ENCODE measurements at places on chromosomes 1 and 21. TPM values are rescaled to one million over a fixed set of nuclear protein-coding genes. Genes with fewer than 3 reads are reported as not detected.

GRCh38 chr1:34946211-34946610 is 16.8 kb upstream of the DLGAP3 start:
- no peak overlapping the region for H3K27ac ChIP-seq
- DNase-seq = no peak
- no peak overlapping the region for H3K4me3 ChIP-seq
- no peaks in the 10 kb centered on the region for H3K36me3 ChIP-seq

DNA sequence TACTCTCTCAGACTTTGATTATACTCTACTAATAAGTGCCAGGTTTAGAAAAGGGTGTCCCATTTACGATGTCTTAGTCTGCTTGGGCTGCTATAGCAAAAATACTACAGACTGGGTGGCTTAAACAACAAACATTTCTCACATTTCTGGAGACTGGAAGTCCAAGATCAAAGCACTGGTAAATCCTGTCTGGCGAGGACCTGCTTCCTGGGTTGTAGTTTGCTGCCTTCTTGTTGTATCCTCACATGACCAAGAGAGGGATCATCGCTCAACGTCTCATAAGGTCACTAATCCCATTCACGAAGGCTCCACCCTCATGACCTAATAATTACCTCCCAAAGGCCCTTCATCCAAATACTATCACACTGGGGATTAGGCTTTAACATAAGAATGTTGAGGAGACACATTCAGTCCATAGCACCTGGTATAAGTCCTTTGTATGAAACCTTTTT is 12.0 kb downstream of the PRDX6 start:
- peaks cover 58% of the 10 kb centered on the region for H3K36me3 ChIP-seq
- H3K4me3 ChIP-seq = no peak overlapping the region
- H3K27me3 ChIP-seq = no peaks in the 10 kb centered on the region
- no peak for DNase-seq

DNA sequence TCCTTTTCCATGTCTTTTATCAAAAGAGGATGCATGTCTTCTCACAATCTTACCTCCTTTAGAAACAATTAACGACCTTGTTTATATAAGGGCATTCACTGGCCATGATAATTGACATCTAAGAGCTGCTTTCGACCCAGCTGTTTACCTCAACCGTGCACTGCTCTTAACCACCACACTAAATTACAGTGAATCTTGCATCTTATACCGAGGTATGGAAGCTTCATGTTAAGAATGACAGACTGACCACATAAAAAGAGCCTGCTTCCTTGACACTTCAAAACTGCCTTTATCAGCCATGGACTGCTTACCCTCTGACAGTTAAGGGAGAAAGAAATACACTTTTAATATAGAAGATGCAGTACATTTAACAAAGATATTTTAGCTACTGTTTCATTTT is 301.7 kb upstream of the LYPLAL1 start:
- no peak overlapping the region for H3K4me3 ChIP-seq
- H3K27me3 ChIP-seq = no peaks in the 10 kb centered on the region
- no peaks in the 10 kb centered on the region for H3K36me3 ChIP-seq
- no peaks in the 10 kb centered on the region for H3K4me1 ChIP-seq
- DNase-seq = no peak
- no peak overlapping the region for H3K27ac ChIP-seq

ACADM gene
- 358 TPM for total RNA-seq

S100A11 gene
- total RNA-seq = 66.9 TPM

GRCh38 chr21:8989261-8989711 is 1532.1 kb upstream of the TPTE start:
- no peaks in the 10 kb centered on the region for H3K36me3 ChIP-seq
- H3K27ac ChIP-seq = no peak overlapping the region
- no peak overlapping the region for H3K4me3 ChIP-seq

CPLANE2 gene
- 9.7 TPM for total RNA-seq

S100A16 gene
- 38.8 TPM for total RNA-seq

ANKRD35 gene
- 0.77 TPM for total RNA-seq

DNA sequence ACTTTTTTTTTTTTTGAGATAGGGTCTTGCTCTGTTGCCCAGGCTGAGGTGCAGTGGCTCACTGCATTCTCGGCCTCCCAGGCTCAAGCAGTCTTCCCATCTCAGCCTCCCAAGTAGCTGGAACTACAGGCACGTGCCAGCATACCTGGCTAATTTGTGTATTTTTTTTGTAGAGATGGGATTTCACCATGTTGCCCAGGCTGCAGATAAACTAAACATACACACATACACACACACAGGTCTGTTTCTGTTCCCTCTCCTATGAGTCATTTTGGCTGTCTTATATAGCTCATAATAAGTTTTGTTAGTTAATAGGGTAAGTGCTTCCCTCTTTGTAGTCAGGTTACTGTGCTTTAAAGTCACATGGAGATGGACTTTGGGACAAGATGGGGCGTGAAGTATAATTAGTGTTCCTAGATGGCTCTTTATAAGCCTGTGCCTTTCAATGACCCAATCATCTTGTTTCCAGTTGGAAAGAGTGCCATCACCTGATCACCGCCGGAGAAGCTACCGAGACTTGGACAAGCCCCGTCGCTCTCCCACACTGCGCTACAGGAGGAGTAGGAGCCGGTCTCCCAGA is 9.1 kb downstream of the PRPF38A start:
- no peak overlapping the region for H3K27ac ChIP-seq
- no peaks in the 10 kb centered on the region for H3K4me1 ChIP-seq
- no peaks in the 10 kb centered on the region for H3K27me3 ChIP-seq
- H3K4me3 ChIP-seq = no peak overlapping the region

- no peaks in the 10 kb centered on the region for H3K36me3 ChIP-seq
- no peak for DNase-seq
- H3K27ac ChIP-seq = no peak overlapping the region
These were observed 63.9 kb downstream of the DUSP10 start for GRCh38 chr1:221678014-221678413.

DNA sequence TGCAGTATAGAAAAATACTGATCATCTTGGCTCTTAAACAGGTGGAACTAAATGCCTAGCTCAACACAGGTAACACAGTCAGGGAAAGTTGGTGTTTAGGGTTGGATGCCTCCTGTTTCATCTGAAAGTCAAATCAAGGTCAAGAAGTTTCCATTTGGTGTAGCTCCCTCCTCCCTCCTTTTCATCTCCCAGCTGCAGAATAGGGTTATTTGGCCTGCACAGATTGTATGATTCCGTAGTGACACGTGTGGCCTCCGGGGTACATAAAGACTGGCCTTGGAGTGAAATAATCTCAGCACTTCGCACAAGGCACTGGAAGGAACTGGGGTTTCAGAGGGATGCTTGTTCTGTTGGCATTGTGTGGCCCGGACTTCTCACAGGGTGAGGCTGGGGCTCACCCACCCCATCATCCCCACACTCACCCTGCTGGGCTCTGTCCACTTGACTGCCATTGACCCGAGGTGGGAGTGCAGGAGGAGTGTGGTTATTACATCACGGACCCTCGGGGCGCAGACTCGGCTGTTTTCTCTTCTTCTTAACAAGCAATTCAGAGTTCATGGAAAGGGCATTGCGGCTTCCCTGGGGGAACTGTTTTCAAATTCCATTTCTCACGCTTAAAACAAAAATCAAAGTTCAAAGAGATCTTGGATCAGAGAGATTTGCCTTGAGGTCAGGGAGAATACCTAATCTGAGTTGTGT is 18.4 kb downstream of the IGSF5 start:
- H3K4me3 ChIP-seq = no peak overlapping the region
- no peak overlapping the region for H3K27ac ChIP-seq
- no peaks in the 10 kb centered on the region for H3K36me3 ChIP-seq
- no peaks in the 10 kb centered on the region for H3K4me1 ChIP-seq

DNA sequence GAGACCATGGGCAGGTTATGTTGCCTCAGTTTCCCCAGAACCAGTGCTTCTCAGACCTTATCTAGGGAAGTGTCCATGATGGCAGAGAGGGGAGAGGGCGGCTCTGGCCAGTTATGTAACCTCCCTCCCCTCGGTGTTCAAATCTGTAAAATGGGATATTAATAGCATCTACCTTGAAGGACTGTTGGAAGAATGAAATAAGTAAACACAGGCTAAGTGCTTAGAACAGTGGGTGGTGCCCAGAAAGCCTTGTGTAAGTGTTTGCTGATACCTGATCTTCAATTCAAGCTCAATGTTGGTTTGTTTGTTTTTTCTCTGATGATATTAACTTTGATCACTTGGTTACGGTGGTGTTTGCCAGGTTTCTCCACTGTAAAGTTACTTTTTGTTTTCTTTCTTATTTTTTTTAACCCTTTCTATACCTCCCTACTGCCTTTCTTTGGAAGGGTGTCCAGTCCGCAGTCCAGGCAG is 34.9 kb downstream of the EPHA2 start:
- no peak overlapping the region for H3K4me3 ChIP-seq
- H3K36me3 ChIP-seq = peaks cover 27% of the 10 kb centered on the region
- H3K27me3 ChIP-seq = no peaks in the 10 kb centered on the region
- no peak overlapping the region for H3K27ac ChIP-seq

DNA sequence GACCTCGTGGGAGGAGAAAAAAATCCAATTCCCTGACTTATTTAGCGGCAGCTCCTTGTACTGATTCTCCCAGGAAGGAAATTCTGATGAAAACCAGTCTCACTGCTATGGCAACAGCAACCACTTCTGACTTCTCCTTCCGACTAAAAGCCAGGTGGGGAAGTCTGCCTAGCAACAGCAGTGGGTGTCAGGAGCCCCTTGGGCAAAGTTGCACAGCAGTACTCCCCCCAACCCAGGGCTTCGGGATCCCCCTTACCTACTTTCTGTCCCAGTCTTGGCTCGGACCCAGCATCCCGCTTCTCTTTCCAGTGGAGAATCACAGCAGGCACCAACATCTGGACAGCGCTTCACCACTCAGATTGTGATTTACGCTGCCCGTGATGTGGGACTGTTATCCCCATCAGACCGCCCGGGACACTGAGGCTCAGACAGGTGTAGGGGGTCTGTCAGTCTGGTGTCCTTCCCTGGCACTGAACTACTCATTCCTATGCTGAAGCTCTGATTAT is 24.6 kb downstream of the NKAIN1 start:
- peaks cover 9% of the 10 kb centered on the region for H3K27me3 ChIP-seq
- no peak overlapping the region for H3K27ac ChIP-seq
- H3K36me3 ChIP-seq = no peaks in the 10 kb centered on the region
- H3K4me1 ChIP-seq = peaks cover 15% of the 10 kb centered on the region
- DNase-seq = no peak

DNA sequence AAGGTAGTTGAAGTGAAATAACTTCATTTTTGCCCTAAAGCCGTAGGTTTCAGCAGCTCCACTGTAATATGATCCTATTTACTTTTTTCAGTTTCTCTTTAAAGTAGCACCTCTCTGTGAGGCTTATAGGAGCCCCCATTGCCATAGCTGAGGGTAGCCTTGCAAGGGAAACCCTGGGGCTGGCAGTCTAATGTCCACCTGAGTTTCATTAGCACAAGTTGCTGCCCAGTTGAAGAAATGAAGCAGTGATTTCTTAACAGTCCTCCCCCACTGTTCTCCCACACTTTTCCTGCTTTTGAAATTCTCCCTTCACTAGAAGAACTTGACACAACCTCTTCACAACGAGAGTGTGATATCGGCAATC is 1.5 kb downstream of the HMCN1 start:
- no peak for DNase-seq
- H3K36me3 ChIP-seq = no peaks in the 10 kb centered on the region
- H3K27me3 ChIP-seq = no peaks in the 10 kb centered on the region
- H3K4me1 ChIP-seq = peaks cover 12% of the 10 kb centered on the region

PRDM16 gene
- 16.6 TPM for total RNA-seq

NR1I3 gene
- total RNA-seq = not detected

IFI44 gene
- 6.6 TPM for total RNA-seq

Measured in left ventricle myocardium inferior (tissue), 1 donor.